WTC11 (cell line): ENCODE measurements at places on chromosomes 2 and 18.

- H3K4me1 ChIP-seq = peaks cover 14% of the 10 kb centered on the region
- DNase-seq = no peak
- no peaks in the 10 kb centered on the region for H3K36me3 ChIP-seq
- H3K4me3 ChIP-seq = no peak overlapping the region
- H3K27me3 ChIP-seq = peaks cover 4% of the 10 kb centered on the region; the same call in 1 of the 2 replicates
- no peak overlapping the region; the same call in 1 of the 2 replicates for H3K27ac ChIP-seq
These were observed 8.0 kb downstream of the TNS1 start for GRCh38 chr2:217994776-217995274.

DNA sequence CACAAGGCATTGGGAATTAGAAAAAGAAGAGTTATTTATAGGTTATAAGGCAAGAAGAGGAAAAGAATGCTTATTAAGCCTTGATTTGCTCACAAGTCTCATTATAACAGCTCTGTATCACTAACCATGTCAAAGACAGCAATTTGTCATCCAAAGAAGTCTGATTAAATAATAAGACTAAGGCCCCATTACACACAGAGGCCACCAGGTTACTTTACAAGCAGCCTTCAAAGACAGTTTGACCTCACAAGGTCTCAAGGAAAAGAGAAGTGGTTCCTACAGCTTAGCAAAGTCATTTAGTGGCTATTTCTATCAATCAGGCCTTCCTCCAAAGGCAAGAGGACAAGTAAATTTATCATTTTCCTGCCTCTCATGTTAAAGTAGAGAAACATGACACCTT lies 188.5 kb downstream of the MBD2 start:
- H3K4me3 ChIP-seq = no peak overlapping the region
- DNase-seq = no peak
- no peaks in the 10 kb centered on the region for H3K4me1 ChIP-seq
- no peak overlapping the region for H3K27ac ChIP-seq
- no peaks in the 10 kb centered on the region for H3K27me3 ChIP-seq

GRCh38 chr2:98252038-98252773 lies 94.0 kb upstream of the CNGA3 start:
- DNase-seq = no peak
- H3K27ac ChIP-seq = no peak overlapping the region
- H3K27me3 ChIP-seq = no peaks in the 10 kb centered on the region; the same call in 1 of the 2 replicates
- no peak overlapping the region for H3K4me3 ChIP-seq
- no peaks in the 10 kb centered on the region for H3K4me1 ChIP-seq

DNA sequence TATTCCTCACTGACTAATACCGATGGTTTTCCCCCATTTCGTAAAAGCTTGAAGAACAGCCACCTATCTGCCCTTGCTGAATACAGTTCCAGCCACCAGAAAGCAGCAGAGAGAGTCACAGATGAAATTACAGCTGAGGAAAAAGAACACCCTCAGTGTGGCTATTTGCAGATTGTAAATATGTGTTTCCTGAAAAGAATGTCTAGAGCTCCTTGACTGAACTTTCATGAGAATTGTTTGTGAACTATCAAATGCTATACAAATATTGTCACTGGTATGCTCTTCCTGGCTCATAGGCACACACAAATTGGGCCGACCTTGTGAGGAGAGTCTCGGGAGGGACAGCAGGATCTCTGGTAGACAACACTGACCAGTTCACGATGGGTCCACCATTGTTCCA lies 58.1 kb upstream of the TTC39C start:
- H3K27me3 ChIP-seq = no peaks in the 10 kb centered on the region
- H3K27ac ChIP-seq = no peak overlapping the region
- no peak overlapping the region for H3K4me3 ChIP-seq

GRCh38 chr2:134408386-134408785 lies 154.5 kb downstream of the MGAT5 start:
- no peak overlapping the region for H3K4me3 ChIP-seq
- H3K27me3 ChIP-seq = no peaks in the 10 kb centered on the region
- peaks cover 13% of the 10 kb centered on the region for H3K4me1 ChIP-seq
- H3K36me3 ChIP-seq = peaks cover 3% of the 10 kb centered on the region

GRCh38 chr2:21404827-21405625 lies 281.3 kb downstream of the TDRD15 start:
- H3K27me3 ChIP-seq = no peaks in the 10 kb centered on the region
- H3K36me3 ChIP-seq = no peaks in the 10 kb centered on the region
- no peak overlapping the region for H3K27ac ChIP-seq

- peaks cover 18% of the 10 kb centered on the region for H3K4me1 ChIP-seq
- H3K4me3 ChIP-seq = no peak overlapping the region
- H3K36me3 ChIP-seq = no peaks in the 10 kb centered on the region
- no peak overlapping the region for H3K27ac ChIP-seq
These were observed 20.0 kb downstream of the ST3GAL5 start for GRCh38 chr2:85868822-85869221.

DNA sequence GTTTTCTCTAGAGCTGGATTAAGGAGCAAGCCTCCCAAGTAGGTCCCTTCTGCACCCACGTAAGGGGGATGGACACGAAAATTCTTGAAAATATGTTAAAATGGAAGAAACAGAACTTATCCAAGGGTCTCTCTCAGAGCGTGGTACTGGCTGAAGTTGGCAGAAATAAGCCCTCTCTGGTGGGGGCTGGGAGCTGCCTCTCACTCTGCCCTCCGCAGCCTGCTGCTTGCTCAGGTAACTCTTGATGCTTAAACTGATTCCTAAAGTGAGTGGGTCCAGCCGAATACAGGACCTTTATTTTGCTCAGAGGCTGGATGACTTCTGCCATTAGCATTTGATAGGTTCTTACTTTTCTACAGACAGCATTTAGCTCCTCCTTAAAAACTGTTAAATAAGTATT lies 78.1 kb downstream of the SPHKAP start:
- H3K27me3 ChIP-seq = no peaks in the 10 kb centered on the region
- H3K4me1 ChIP-seq = no peaks in the 10 kb centered on the region
- H3K4me3 ChIP-seq = no peak overlapping the region
- H3K27ac ChIP-seq = no peak overlapping the region

GRCh38 chr2:86443631-86444350 lies 2.6 kb downstream of the KDM3A start:
- H3K4me3 ChIP-seq = peak overlapping the region; percentile 88; the same call in 1 of the 2 replicates
- peaks cover 33% of the 10 kb centered on the region for H3K4me1 ChIP-seq
- H3K36me3 ChIP-seq = peaks cover 45% of the 10 kb centered on the region
- no peak for DNase-seq
- no peak overlapping the region for H3K27ac ChIP-seq

DNA sequence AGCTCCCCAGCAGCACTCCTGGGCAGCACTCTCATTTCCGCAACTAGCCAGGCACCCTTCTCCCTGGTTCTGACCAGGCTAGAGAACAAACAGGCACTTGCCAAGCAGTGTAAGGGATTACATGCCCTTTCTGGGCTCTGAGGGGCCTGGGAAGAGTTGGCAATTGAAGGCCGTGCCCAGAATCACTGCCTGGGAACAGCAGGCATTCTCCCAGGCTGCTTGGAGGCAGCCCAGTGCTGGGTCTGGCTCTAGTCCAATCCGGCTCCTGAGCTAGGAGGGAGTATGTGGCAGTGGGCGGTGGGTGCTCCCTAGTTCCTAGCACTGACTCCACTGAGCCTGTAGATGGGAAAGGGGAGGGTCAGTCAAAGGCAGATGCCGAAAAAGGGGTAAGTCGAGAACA lies 34.1 kb upstream of the SP3 start:
- H3K4me3 ChIP-seq = no peak overlapping the region
- no peaks in the 10 kb centered on the region for H3K27me3 ChIP-seq
- H3K27ac ChIP-seq = no peak overlapping the region
- no peaks in the 10 kb centered on the region for H3K36me3 ChIP-seq

DNA sequence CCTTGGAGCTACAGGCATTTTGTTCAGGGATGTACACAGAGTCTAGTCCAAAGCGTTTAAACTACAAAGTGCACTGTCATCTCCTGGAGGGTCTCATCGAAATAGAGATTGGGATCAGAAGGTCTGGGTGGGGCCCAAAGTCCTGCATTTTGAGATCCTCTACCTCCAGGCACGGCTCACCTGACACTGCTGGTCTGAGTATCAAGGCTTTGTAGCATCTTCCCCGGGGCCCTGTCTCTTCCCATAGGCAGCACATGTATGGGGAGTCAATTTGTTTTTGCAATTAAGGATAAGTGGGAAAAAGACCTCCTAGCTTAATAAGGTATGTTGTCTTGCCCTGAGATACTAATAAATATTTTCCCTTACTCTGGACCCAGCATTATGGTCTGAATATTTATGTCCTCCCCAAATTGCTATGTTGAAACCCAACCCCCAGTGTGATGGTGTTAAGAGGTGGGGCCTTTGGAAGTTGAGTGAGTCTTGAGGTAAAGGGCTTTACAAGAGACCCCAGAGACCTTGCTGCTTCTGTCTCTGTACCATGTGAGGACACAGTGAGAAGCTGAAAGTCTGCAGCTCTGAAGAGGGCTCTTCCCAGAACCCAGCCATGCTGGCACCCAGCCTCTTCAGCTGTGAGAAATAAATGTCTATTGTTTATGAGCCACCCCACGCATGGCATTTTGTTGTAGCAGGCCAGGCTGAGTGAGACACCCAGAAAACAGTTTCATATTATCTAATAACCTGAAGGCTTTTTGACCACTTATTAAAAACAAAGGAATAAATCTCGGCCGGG lies 258.7 kb upstream of the HS6ST1 start:
- no peak for DNase-seq
- no peak overlapping the region for H3K27ac ChIP-seq
- no peaks in the 10 kb centered on the region for H3K27me3 ChIP-seq
- no peaks in the 10 kb centered on the region for H3K36me3 ChIP-seq
- H3K4me3 ChIP-seq = no peak overlapping the region

- no peak for DNase-seq
- H3K27ac ChIP-seq = no peak overlapping the region
- H3K4me1 ChIP-seq = peaks cover 22% of the 10 kb centered on the region
- H3K27me3 ChIP-seq = no peaks in the 10 kb centered on the region
- peaks cover 31% of the 10 kb centered on the region for H3K36me3 ChIP-seq
These were observed 57.3 kb downstream of the NRP2 start for GRCh38 chr2:205739620-205740019.

- no peak overlapping the region for H3K4me3 ChIP-seq
- H3K27ac ChIP-seq = no peak overlapping the region
- H3K27me3 ChIP-seq = no peaks in the 10 kb centered on the region
- H3K4me1 ChIP-seq = peaks cover 30% of the 10 kb centered on the region
- H3K36me3 ChIP-seq = no peaks in the 10 kb centered on the region
These were observed 171.9 kb downstream of the FMNL2 start for GRCh38 chr2:152506843-152507242.

- H3K4me1 ChIP-seq = no peaks in the 10 kb centered on the region
- H3K36me3 ChIP-seq = no peaks in the 10 kb centered on the region
These were observed 74.3 kb upstream of the KYNU start for GRCh38 chr2:142803158-142803557.

GRCh38 chr2:61368687-61369665 lies 101.9 kb downstream of the USP34 start:
- peaks cover 4% of the 10 kb centered on the region; the same call in 1 of the 2 replicates for H3K4me1 ChIP-seq
- H3K36me3 ChIP-seq = peaks cover 26% of the 10 kb centered on the region
- H3K27me3 ChIP-seq = no peaks in the 10 kb centered on the region
- H3K27ac ChIP-seq = no peak overlapping the region; the same call in 1 of the 2 replicates

GRCh38 chr2:84781942-84782716 lies 98.8 kb downstream of the TRABD2A start:
- no peak overlapping the region for H3K4me3 ChIP-seq
- DNase-seq = no peak
- no peaks in the 10 kb centered on the region for H3K36me3 ChIP-seq
- no peaks in the 10 kb centered on the region for H3K27me3 ChIP-seq
- H3K27ac ChIP-seq = no peak overlapping the region

GRCh38 chr2:60104514-60105505 lies 448.6 kb downstream of the BCL11A start:
- H3K4me1 ChIP-seq = peaks cover 7% of the 10 kb centered on the region
- DNase-seq = no peak
- H3K36me3 ChIP-seq = no peaks in the 10 kb centered on the region
- no peaks in the 10 kb centered on the region; the same call in 1 of the 2 replicates for H3K27me3 ChIP-seq
- H3K27ac ChIP-seq = no peak overlapping the region
- H3K4me3 ChIP-seq = no peak overlapping the region

- no peak overlapping the region for H3K4me3 ChIP-seq
- H3K4me1 ChIP-seq = peaks cover 33% of the 10 kb centered on the region
- no peak for DNase-seq
These were observed 51.9 kb downstream of the TET3 start for GRCh38 chr2:74036450-74037195.

- no peaks in the 10 kb centered on the region for H3K27me3 ChIP-seq
- no peak overlapping the region for H3K27ac ChIP-seq
- H3K36me3 ChIP-seq = peaks cover 9% of the 10 kb centered on the region
- H3K4me3 ChIP-seq = no peak overlapping the region
These were observed 72.5 kb downstream of the RAD51AP2 start for GRCh38 chr2:17445744-17446143.

- no peaks in the 10 kb centered on the region for H3K27me3 ChIP-seq
- no peaks in the 10 kb centered on the region for H3K4me1 ChIP-seq
- DNase-seq = no peak
- no peak overlapping the region for H3K4me3 ChIP-seq
These were observed 13.0 kb upstream of the SLC9A2 start for GRCh38 chr2:102606353-102606752.

DNA sequence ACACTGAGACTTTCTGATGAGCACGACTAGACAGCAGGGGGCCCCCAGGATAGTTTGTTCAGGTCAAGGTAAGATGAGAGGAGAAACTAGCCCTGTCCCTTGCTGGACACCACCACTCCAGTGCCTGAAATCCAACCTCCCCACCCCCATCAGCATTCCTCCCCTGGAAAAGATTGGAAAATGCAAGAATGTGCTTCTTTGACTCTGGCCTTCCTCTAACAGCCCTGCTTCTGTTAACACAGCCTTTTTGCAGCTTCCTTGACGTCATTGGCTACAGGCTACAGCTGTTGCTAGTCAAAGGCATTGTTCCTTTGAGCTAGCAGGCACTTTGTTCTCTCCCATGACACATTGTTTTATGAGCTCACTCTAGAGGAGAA lies 20.1 kb upstream of the LTBP1 start:
- peak overlapping the region; percentile 36 for H3K27ac ChIP-seq
- H3K4me1 ChIP-seq = peaks cover 31% of the 10 kb centered on the region

- no peaks in the 10 kb centered on the region for H3K36me3 ChIP-seq
- no peak overlapping the region for H3K4me3 ChIP-seq
- peaks cover 14% of the 10 kb centered on the region for H3K4me1 ChIP-seq
- H3K27ac ChIP-seq = no peak overlapping the region
- no peaks in the 10 kb centered on the region for H3K27me3 ChIP-seq
- DNase-seq = no peak
These were observed 760.0 kb upstream of the FSHR start for GRCh38 chr2:49914281-49914680.

- no peak overlapping the region for H3K4me3 ChIP-seq
- no peaks in the 10 kb centered on the region for H3K36me3 ChIP-seq
- DNase-seq = no peak
- no peaks in the 10 kb centered on the region for H3K27me3 ChIP-seq
- no peak overlapping the region for H3K27ac ChIP-seq
These were observed 1680.3 kb upstream of the PIK3C3 start for GRCh38 chr18:40274618-40275196.

DNA sequence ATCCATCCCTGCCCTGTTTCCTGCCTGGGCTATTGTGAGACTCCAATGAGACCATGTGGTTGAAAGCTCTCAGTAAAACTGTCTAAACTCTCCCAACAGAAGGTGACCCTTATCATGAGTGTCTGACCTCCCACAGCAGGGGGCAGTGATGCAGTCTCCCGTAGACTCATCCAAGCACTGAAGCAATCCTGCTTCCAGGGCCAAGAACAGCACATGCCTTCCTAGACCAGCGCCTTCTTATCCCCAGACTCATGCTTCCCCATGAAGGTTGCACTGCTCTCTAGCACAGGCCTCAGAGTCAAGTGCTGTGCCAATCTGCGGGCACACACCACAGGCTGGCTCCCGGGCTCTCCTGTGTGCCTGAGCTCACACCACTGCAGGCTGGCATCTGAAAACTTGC lies 112.3 kb downstream of the TNS1 start:
- no peak overlapping the region for H3K27ac ChIP-seq
- H3K4me1 ChIP-seq = no peaks in the 10 kb centered on the region
- no peaks in the 10 kb centered on the region for H3K36me3 ChIP-seq

- peaks cover 3% of the 10 kb centered on the region for H3K27me3 ChIP-seq
- peaks cover 33% of the 10 kb centered on the region for H3K36me3 ChIP-seq
- no peak for DNase-seq
- 0 out of 2 replicates have a peak, but pooled peaks cover 4% of the 10 kb centered on the region for H3K4me1 ChIP-seq
These were observed 166.4 kb downstream of the TMEM247 start for GRCh38 chr2:46645681-46646162.
